ENCODE measurements at places on chromosomes 16 and 17. TPM values are rescaled to one million over a fixed set of nuclear protein-coding genes. Genes with fewer than 3 reads are reported as not detected.

Gene TSPOAP1
- total RNA-seq, result not detected

Gene PRSS36
- total RNA-seq, result 0.70 TPM

Gene NPW
- 1.1 TPM for total RNA-seq

Gene OMG
- total RNA-seq, result not detected

Gene LITAFD
- not detected for total RNA-seq

Gene RAB26
- total RNA-seq, result 2.4 TPM

Gene C16orf96
- total RNA-seq, result not detected

Gene KRTAP9-8
- not detected for total RNA-seq

Gene PPP1R27
- 0.10 TPM for total RNA-seq

Gene HSD17B1
- 0.75 TPM for total RNA-seq

Gene ARHGAP44
- 2.7 TPM for total RNA-seq

Gene INO80E
- total RNA-seq, result 127 TPM

Gene CSH2
- not detected for total RNA-seq

Gene SCNN1G
- total RNA-seq, result 0.13 TPM

Gene C16orf46
- 0.66 TPM for total RNA-seq

Gene SLC35G6
- total RNA-seq, result not detected

Gene VMO1
- total RNA-seq, result 0.96 TPM

Gene STH
- total RNA-seq, result not detected

Gene CACNG5
- total RNA-seq, result not detected

All from A549 treated with CORT108297 at 1 μM for 4 hours (cell line).